ENCODE measurements at places on chromosomes 2 and 18. TPM values are rescaled to one million over a fixed set of nuclear protein-coding genes. Genes with fewer than 3 reads are reported as not detected.

DNA sequence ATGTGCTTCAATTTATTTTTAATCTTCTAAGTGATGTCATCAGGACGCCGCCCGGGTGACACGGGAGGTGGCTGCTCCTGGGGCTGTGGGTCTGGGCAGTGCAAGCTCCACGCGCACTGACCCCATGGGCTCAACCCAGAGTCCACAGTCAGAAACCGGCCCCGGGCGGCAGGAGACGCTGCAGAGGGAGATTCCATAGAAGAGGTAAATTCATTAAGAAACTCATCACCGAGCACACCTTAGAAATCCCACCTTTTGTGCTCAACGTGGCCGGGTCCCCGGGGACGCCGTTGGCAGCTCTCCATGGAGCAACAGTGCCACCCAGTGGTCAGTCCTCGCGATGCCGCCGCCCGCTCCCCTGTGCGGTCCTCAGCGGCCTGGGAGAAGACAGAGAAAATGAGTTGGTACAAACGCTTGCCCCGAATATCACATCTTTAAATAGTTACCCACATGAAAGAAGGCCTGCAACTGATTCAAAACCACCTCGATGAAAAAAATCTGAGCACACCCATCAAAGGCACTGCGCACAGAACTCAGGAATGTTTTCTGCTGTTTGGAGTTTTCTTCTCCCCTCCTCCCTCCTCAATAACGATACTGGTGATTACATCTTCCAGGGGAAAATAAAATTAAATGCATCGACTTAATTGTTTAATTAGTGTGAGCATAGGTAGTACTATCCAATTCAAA lies 92.6 kb downstream of the CMPK2 start:
- DNase-seq, result no peak

GRCh38 chr18:24168496-24168895 lies 29.6 kb downstream of the CABYR start:
- DNase-seq, result no peak

SERPINB3 gene
- total RNA-seq, result not detected

DNA sequence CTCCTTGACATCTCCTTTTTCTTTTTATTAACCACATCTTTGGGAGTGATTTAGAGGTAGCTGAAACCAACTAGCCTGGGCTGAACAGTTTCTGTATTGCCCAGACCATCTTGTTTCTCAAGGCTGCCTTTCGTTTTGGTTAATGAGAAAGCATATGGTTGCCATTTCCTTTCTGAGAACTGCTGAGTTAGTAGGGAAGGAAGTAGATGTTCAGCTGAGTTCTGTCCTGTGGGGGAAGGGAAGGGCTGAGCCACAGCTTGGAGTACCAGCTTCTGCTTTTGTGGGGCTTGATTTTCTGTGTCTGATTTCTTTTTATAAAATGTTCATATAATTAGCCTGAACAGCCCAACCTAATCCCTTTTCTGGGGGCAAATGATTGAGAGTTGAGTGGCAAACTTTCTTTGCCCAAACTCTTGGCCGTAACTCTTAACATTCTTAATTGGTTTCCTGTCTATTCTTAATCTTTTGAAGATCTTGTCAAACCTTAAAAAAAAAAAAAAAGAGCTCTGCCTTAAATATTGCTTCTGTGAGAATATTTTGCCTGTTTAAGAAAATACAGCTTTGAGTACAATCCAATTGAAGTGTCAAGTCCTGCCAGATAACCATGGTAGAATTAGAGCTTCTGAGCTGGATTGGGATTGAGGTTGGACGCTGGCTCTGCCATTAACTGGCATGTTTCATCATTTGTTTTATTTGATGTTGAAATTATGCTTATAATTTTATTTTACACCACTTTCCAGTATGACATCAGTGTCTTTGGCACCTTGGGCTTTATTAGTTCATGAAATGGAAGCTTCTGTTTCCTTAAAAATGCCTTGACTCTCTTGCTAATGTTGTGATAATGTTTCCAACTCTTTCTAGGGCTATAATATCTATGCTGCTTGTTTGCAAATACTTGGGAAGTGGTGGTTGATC lies 1.9 kb upstream of the NABP1 start:
- no peak for DNase-seq

- DNase-seq, result no peak
Measured at GRCh38 chr2:157782057-157782845, 93.9 kb downstream of the ACVR1 start.
